Adrenal gland (tissue), 19 donors: ENCODE measurements at places on chromosomes 1 and 21. TPM values are rescaled to one million over a fixed set of nuclear protein-coding genes. Genes with fewer than 3 reads are reported as not detected.

Gene C1orf87
- polyA plus RNA-seq, result not detected

Gene RIMS3
- polyA plus RNA-seq, result 0.84 TPM

Gene TSPAN2
- polyA plus RNA-seq, result 0.38 TPM

Gene RBBP4
- polyA plus RNA-seq, result 35.0 TPM
